ENCODE measurements at places on chromosomes 4 and X.

GRCh38 chrX:19747652-19748610, 139.5 kb downstream of the SH3KBP1 start:
- peak; percentile 94 for DNase-seq

DNA sequence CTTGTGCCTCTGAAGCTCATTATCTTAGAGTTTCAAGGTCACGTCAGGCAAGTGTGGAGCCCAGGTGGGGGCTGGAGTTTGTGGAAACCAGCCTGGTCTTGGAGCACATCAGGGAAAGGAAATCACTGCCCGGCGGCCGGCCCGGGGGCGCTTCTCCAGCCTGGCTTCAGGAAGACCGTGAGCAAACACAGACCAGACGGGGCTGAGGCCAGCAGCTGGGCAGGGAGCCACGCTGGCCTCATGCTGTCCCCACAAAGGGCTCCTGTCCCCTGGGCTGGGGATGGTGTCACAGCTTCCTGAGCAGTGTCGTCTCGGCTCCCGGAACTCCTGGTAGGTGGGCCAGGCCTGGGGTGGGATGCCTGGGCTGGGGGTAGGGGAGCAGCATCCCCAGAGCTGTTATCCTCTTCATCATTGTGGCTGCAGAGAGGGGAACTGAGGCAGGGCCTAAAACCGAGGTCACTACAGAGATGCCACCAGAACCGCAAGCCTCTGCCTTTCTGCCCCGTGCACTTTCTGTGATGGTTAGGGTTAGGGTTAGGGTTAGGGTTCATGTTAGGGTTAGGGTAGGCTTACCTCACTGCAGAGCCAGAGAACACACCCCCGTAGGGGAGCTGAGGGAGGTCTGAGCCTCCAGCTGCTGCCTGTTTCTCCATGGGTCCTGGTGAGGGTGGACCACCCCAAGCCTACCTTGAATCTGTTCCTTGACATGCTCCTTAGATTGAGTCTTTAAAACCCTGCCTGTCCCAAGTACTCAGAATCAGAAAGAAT, 77.5 kb downstream of the HTRA3 start:
- no peak for DNase-seq

GRCh38 chr4:48602763-48603162, 112.7 kb downstream of the ZAR1 start:
- no peak for DNase-seq

GRCh38 chrX:25144043-25144940, 128.5 kb upstream of the ARX start:
- DNase-seq, result peak; percentile 18

GRCh38 chr4:151358266-151358665, 32.9 kb upstream of the SH3D19 start:
- DNase-seq, result no peak

GRCh38 chr4:127069675-127070074, 563.1 kb upstream of the INTU start:
- no peak for DNase-seq

DNA sequence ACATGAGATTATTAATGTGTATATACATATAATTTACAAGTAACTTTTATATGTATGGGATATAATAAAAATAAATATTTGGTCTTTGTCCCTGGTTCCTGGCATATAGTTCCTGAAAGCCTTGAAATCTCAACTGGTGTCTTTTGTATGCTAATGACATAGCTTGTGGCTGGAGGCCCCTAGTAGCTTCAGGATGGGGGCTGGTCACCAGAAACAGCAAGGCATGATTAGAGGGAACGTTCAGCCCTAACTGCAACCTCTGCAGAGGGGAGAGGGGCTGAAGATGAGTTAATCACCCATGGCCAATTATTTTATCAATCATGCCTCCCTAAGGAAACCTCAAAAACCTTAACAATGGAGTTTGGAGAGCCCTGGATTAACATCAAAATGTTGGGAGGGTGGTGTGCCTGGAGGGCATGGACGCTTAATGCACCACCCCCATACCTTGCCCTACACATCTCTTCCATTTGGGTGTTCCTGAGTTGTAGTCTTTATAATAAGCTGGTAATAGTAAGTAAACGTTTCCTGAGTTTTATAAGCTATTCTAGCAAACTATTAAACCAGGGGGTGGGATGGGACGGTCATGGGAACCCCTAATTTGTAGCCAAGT, 21.3 kb downstream of the PIN4 start:
- no peak for DNase-seq

DNA sequence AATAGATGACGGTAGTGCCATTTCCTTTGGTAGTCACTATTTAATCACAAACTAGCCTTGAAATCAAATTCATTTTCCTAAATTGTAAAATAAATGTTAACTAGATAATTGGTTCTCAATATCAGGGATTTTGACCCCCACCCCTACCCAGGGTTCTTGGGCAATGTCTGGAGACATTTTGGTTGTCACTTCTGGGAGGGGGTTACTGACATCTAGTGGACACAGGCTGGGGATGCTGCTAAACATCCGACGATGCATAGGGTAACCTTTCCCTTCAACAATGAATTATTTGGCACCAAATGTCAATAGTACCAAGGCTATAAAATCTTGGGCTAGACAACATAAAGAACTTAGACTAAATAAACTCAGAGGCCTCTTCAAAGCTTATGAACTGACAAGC, 285.8 kb upstream of the TRPC5 start:
- no peak for DNase-seq

DNA sequence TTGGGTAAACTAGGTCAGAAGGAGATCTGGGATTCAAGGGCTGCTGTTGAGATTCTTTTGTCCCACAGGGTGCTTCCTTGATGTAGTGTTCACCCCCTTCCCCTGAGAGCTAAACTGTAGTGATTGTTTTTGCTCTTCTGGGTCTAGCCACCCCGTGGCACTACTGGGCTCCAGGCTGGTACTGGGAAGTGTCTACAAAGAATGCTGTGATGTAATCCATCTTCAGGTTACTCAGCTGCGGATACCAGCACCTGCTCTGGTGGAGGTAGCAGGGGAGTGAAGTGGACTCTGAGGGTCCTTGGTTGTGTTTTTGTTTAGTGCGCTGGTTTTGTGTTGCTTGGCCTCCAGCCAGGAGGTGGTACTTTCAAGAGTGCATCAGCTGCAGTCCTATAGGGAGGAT, 365.5 kb downstream of the ZNF674 start:
- no peak for DNase-seq

GRCh38 chr4:62018537-62018936, 818.4 kb downstream of the ADGRL3 start:
- DNase-seq, result no peak

DNA sequence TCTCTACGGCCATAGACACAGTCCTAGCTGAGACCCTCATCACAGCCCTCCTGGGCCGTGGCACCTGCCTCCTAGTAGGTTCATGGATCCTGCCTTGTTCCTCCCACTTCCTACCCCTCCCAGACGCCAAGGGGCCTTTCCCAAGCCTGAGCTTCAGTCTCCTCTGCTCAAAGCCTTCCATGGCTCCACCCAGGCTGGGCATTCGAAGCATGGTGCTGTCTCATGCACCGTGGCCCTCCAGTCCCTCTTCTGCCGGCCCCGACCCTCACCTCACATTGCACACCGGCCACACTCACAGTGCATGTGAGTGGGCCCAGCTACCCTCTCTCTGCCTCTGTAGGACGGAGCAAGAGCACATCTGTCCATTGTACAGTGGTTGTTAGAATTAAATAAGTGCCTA, 21.7 kb upstream of the KIAA0232 start:
- no peak for DNase-seq

- no peak for DNase-seq
Measured at GRCh38 chr4:174402470-174403176, 118.9 kb downstream of the CEP44 start.

DNA sequence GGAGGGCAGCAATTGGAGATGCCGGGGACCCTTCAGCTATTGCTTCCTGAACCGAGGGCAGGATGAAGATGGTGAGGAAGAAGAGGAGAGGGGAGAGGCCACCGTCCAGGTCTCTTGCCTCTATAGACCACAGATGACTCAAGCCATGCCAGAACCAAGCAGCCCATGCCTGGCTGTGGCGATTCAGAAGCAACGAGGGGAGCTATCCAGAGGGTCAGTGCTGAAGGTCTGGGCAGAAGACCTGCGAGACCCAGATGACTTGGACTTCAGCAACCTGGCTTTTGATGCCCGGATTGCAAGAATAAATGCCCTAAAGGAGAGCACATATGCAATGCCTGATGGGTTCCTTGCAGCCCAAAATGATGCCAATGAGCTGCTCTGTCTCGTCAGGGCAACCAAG, 70.2 kb upstream of the PRPS2 start:
- no peak for DNase-seq

GRCh38 chr4:39085891-39086290, 23.9 kb downstream of the KLHL5 start:
- no peak for DNase-seq

GRCh38 chr4:48904101-48904500, 2.5 kb downstream of the OCIAD2 start:
- peak; percentile 29 for DNase-seq

- DNase-seq, result no peak
Measured at GRCh38 chr4:56323327-56323726, 64.0 kb downstream of the AASDH start.

GRCh38 chr4:17599826-17600225, 14.6 kb upstream of the MED28 start:
- no peak for DNase-seq

- peak; percentile 24 for DNase-seq
Measured at GRCh38 chr4:15001248-15001868, 923 bp upstream of the CPEB2 start.

GRCh38 chr4:87823724-87824123, 9.0 kb upstream of the MEPE start:
- DNase-seq, result no peak

DNA sequence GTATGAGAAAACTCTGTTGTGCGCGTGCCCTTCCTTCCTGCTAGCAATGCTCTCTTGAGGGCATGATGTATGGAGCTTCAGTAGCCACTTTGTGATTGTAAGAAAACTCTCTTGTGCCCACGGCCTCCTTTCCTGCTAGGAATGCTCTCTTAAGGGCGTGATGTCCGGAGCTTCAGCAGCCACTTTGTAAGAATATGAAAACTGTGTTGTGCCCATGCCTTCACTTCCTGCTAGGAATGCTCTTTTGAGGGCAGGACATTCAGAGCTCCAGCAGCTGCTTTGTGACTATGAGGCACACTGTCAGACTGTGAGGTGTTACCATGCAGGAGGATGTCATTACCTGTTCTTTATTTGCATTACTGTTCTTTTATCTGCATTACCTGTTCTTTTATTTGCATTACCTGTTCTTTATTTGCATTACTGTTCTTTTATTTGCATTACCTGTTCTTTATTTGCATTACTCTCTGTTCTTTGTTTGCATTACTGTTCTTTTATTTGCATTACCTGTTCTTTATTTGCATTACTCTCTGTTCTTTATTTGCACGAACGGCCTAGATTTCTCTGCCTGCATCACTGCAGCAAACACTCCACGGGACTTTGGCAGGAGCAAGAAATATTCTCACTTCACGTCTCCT, 166.7 kb downstream of the CRLF2 start:
- no peak for DNase-seq
